ENCODE measurements at places on chromosomes 7 and 10.

GRCh38 chr10:36118314-36118713 lies 476.2 kb upstream of the FZD8 start:
- no peak for DNase-seq

DNA sequence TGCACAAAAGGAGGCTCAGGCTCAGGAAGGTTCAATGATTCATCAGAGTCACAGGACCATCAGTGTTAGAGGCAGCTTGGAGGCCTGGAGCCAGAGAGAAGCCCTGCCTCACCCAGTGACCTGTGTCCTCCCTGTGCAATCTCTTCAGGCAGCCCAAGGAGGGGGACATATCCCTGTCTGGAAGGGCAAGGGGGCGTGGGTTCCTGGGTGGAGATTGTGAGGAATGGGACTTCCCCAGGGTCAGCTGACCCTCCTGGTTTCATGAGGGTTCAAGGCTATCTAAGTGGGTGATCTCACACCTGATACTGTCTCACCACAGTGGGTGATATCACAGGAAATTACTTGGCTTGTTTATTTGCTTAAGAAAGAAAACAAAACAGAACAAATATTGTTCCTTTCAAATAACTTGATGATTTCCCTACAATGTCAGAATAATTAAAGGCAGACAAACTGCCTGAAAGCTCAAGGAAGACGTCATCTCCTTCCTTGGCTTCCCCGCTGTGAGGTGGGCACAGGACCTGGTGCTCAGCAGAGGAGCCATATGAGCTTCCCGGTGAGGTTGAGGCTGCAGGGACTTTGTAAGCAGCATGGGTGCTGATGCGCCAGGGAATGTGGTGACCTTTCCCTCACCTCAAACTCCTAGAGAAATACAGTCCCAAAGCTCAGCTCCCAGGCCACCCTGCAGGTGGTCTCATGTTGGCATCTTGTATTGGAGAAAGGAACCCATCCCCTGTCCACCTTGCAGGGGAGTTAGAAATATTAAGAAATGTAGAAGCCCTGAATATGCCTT lies 763.2 kb downstream of the GRID1 start:
- no peak for DNase-seq

- no peak for DNase-seq
Observed at GRCh38 chr7:152177681-152178404, 152.4 kb downstream of the GALNT11 start.

DNA sequence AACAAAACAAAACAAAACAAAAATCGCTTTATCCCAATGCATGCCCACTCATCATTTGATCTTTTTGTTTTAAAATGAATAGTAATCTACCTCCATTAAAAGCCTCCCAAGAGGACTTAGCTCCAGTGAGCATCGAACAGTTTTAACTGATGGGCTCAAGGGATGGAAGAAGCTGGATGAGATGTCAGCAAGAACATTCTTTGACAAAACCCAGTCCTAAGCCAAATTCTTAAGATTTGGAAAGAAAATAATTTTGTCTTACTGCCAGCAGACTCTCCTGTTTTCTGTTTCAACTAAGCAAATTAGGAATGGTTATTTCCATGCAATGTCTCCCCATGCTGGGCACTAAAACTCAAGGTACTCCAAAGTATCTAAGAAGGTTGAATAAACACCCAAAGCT lies 127.3 kb downstream of the RNLS start:
- no peak for DNase-seq

GRCh38 chr7:145624618-145625017 lies 492.0 kb upstream of the CNTNAP2 start:
- DNase-seq: peak; percentile 79

GRCh38 chr10:23496727-23497126 lies 57.9 kb downstream of the OTUD1 start:
- DNase-seq: no peak

GRCh38 chr7:55641811-55642210 lies 69.5 kb upstream of the VOPP1 start:
- no peak for DNase-seq

DNA sequence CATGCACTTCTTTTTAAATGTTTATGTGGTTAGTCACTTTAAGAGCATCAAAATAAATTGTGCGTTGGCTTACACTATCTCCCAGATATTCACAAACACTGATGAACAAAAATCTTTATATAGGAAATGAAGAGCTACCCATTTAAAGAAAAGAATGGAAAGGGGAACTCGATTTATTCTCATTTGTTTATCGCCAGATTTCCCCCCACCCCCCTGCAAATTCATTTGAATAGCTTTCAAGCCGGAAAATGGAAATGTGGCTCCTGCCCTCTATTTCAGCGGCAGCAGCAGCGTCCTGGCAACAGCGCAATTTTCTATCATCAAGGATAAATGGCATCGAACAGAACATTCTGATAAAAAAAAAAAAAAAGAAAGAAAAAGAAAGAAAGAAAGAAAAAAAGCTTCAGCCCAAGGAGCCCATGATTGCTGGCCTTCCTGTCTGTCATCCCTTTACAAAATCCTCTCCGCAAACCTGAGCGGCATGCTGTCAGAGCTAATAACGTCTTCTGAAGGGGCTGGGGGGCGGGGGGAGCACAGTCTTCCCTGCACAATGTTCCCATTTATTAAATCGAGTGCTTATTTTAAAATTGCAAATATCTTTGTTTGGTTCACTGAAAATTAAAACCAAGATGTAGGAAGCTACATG lies 13.7 kb upstream of the DLX6 start:
- no peak for DNase-seq

DNA sequence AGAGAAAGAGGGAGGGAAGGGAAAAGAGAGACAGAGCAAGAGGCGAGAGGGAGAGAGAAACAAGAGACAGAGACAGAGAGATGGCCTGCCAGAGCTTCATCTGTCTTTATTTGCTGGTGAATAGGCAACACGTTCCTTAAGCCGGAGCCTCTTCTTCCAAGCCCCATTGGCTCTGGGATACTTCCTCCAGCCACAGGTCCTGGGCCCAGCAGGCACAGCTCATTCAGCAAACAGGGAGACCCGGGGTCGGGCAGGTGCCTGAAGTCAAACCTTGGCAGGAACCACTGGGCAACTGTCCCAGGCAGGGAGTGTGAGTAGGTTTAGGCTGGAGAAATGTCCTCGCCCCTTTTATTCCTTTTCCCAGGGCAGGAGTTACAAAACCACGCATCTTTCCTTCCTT lies 68.2 kb downstream of the MYL10 start:
- no peak for DNase-seq

DNA sequence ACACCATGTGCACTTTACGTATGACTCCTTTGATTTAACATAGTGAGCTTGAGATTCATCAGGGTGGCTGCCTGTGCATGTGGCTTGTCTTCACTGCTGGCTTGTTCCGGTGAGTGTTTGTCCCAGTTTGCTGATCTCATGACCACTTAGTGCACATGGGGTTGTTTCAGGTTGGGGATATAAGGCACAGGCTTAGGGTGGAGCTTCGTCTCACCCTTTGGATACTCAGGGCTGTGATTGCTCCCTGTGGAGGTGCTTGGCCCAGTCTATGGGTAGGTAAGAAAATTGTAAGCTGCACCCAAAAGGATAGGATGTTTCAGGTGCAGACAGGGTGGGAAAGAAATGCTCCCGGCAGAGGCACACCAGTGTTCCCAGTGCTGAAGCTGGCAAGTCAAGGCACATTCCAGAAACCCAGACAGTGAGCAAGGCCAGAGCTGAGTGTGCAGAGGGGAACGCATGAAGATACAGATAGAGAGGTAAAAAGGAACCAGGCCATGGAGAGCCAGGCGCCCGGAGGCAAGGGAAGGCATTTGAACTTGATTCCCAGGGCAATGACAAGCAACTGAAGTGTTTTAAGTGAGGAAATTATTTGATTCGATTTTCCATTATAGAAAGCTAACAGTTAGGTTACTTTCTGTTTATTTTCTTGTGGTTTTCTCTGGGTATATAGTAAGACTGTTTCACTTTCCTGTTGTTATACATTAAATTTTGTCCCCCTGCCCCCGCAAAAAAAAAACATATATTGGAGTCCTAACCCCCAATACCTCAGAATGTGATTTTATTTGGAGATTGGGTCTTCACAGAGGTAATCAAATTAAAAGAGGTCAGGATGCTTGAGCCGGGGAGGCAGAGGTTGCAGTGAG lies 289.8 kb upstream of the KLF6 start:
- DNase-seq: no peak

DNA sequence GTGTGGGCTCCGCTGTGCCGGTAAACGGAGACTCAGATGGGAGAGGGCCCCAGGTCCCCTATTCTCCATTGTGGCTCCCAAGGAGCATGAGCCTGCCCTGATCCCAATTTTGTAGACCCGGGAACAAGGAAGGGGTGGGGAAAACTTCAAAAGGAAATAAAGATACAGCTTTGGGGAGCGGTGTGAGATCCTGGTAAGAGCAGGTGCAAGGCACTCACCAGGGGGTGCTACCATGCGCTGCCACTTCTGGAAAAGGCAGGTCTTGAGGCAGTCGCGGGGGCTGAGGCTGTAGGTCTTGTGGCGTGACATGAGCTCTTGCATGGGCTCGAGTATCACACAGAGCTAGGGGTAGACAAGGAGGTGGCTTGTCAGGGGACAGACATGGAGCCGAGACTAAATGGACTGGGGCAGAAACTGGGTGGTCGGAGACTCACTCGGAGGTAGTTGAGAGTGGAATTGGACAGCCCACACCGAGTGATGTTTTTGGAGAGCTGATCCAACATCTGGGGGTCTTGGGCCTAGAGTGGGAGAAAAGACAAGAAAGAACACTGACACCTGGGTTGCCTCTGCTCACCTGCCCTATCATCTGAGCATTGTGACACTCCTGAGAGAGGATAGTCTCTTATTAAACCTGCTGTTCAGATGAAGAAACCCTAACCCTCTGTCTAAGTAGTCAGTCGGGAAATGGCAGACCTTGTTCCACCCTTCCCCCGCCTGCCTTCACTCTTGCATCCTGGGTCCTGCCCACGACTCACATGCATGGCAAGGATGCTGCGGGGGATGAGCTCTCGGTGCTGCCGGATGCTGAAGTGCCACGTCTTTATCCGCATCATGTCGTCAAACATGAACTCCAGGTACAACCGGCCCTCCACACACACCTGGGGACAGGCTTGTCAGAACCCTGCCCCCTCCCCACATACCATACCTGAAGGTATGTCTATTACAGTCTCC lies 10.7 kb downstream of the LDB1 start:
- no peak for DNase-seq

GRCh38 chr7:33233659-33234058 lies 104.3 kb downstream of the BBS9 start:
- DNase-seq: no peak

DNA sequence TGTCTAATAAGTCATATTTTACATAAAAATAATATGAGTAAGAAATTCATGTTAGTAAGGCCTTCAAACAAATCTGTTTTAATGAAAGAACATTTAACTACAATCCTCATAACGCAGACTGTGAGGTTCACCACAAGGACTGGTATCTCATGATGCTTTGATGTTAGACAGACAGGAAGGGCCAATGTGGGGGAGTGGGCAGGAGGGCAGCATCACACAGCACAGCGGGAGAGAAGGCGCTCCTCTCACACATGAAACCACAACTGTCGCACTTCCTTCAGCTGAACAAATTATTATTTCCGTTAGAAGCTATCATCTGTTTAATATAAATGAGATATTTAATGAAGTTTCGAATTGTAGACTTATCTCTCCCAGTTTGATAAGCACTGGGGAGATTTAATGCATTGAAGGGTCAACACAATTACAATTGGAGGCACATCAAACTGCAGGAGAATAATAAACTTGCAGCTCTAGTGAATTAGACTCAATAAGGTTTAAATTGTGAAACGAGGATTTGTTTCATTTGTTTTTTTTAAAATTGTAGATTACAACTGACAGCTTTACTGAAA lies 466.1 kb downstream of the PARD3 start:
- no peak for DNase-seq

DNA sequence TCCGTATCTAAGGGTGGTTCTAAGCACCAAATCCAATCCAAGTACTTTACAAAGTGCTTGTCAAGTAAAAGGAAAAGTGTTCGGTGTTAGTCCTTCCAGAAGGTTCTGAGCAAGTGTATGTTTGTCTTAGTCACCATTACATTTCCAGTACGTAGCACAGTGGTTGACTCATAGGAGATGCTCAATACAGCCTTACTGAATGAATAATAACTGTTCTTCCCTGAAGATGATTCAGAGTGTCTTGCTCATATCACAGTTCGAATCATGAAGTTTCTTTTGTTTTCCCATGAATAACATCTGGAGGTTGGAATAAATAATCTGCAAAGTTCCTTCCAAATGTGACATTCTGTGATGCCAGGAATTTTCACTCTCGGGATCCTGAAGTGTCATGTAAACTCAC lies 53.4 kb downstream of the WNT2 start:
- DNase-seq: peak; percentile 98

DNA sequence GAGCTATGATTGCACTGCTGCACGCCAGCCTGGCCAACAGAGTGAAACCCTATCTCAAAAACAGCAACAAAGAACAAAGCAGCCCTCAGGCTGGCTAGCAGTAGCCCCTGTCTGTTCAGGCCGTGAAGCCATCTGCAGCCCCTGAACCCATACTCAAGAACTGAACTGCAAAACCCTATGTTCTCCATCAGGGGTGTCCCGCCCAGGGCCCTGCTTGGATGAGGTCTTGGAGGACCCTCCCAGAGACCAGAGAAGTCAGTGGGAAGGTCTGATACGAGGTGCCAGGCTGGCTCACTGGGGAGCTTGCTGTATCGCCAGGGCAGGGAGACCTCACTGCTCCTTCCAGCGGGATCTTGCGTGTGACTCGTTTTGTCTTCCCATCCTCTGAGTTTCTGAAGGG lies 39.3 kb downstream of the RBM17 start:
- DNase-seq: no peak

DNA sequence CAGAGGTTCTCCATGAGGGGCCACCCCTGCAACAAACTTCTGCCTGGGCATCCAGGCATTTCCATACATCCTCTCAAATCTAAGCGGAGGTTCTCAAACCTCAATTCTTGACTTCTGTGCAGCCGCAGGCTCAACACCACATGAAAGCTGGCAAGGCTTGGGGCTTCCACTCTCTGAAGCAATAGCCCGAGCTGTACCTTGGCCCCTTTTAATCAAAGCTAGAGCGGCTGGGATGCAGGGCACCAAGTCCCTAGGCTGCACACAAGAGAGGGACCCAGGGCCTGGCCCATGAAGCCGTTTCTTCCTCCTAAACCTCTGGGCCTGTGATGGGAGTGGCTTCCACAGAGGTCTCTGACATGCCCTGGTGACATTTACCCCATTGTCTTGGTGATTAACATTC lies 43.8 kb downstream of the CDHR3 start:
- DNase-seq: no peak

- no peak for DNase-seq
Observed at GRCh38 chr7:12801107-12801506, 113.7 kb downstream of the ARL4A start.

DNA sequence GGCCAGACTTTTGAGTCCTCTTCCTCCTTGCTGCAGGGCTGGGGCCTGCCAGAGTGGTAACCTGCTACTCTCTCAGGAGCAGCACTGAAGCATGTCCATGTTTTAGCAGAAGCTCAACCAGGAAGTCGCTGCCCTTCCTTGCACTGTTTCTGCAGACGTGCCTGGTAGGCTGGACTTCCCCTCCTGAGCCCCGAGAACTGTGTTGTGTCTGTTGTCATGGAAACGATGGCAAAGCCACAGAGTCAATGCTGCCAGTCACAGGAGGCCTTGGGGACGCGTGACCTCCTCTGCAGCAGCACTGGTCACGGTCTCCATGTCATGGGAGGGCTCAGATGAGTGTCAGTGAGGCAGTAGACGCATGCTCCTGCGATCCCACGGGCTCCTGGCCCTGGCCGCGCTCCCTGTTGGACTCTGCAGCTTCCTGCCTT lies 145.5 kb downstream of the FANK1 start:
- DNase-seq: peak; percentile 5

- DNase-seq: peak; percentile 94
Observed at GRCh38 chr10:118501637-118502440, 93.6 kb downstream of the PRLHR start.

GRCh38 chr10:124170631-124171030 lies 77.2 kb upstream of the CHST15 start:
- no peak for DNase-seq
